CD4-positive, alpha-beta T cell treated with Interleukin-2 at 100 ng/mL for 4 hours (primary cell): ENCODE measurements at places on chromosomes 6 and 20.
A peak's percentile ranks its signal among the peaks of the same experiment; 100 is the strongest.

DNA sequence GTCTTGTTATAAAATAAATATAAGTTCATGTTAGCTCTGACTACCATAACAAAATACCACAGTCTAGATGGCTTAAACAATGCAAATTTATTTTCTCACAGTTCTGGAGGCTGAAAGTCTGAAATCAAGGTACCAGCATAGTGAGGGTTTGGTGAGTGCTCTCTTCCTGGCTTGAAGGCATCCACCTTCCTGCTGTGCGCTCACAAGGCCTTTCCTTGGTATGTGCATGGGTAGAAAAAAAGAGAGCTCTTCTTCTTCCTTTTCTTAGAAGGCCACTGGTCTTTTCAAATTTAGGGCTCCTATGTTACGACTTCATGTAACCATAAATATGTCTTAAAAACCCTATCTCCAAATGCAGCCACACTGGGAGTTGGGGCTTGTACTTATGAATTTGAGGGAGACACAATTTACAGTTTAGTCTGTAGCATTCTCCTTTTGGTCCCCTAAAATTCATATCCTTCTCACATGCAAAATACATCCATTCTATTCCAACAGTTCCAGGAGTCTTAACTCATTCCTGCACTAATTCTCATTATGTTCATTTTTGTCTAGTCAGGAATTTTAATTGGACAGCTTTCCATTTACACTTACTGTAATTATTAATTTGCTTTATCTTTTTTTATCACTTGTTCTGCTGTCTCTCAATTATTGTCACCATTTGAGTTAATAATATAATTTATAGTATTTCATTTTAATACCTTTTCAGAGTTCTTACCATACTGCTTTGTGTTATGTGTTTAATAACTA is 381.9 kb upstream of the EPHA7 start:
- no peak for DNase-seq

- DNase-seq = no peak
Observed at GRCh38 chr20:10523443-10523842, 88.3 kb downstream of the SLX4IP start.

- DNase-seq = peak; percentile 68
Observed at GRCh38 chr6:31901415-31901952, 402 bp downstream of the ZBTB12 start.

- no peak for DNase-seq
Observed at GRCh38 chr6:149478631-149479314, 6.0 kb downstream of the ZC3H12D start.

GRCh38 chr6:13229205-13230085 is 98.9 kb downstream of the TBC1D7 start:
- DNase-seq = peak; percentile 10

- no peak for DNase-seq
Observed at GRCh38 chr6:33877982-33878535, 74.3 kb upstream of the MLN start.

DNA sequence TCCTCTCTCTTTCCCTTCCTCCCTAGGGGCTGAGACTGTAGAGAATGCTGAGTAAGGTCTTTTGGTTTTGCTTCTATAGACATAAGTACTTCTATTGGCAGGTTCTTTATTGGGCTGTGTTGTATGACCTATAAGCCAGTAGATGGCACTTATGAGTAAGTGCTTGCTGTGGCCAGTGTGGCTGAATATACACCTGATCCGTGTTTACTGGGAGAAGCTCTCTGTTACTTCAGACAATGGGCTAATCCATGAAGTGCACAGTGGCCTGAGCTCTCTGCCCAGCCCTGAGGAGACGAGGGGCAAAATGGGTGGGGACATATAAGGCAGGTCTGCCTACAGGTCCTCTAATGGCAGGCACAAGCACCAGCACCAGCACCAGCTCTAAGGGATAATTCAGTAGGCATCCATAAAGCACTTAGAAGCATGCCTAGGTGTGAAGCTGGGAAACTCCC is 610.3 kb downstream of the RNF144B start:
- no peak for DNase-seq

GRCh38 chr6:35243386-35243958 is 16.1 kb upstream of the ZNF76 start:
- no peak for DNase-seq
